ENCODE measurements at places on chromosomes 6 and 20.

DNA sequence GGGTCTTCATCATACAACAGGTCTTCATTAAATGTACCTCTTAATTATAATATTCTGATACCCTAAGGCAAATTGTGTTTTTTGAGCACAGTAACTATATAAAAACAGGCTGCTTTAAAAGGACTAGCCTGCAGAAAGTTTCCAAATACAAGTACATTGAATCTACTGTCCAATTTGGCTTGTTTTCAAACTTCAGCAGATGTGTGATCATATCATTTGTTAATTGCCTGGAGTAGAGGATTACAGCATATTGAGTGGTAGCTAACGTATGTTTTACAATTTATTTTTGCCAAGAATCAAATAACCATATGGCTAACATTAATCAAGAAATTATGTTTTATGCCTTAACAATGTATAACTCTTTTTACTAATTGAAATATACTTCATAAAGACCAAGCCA lies 12.6 kb downstream of the TINAG start:
- DNase-seq: no peak

DNA sequence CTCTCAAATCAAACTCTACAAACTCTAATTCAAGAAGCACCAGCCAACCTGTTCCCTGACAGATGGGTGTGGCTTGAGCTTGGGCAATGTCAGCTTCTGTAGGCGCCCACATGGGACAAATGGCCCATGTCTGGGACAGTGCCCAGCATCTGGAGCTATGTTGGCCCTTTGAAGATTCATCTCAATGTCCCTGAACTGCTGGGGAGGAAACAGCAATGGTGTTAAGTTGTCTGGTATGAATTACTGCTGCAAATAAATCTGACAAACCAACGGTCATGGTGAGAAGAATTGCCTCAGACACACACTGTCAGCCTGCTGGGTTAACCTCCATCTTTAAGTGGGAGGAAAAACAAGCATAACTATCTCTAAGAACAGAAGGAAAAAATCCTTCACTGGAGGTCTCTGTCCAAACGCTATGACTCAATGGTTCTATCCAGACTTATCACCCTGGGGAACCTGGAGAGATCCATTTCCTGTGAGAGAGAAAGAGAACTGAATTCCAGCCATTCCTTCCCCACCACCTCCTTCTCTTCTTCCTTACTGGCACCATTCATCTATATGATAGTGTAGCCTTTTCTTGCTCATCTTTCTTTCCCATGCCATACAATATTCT lies 274.9 kb downstream of the CDH26 start:
- no peak for DNase-seq

DNA sequence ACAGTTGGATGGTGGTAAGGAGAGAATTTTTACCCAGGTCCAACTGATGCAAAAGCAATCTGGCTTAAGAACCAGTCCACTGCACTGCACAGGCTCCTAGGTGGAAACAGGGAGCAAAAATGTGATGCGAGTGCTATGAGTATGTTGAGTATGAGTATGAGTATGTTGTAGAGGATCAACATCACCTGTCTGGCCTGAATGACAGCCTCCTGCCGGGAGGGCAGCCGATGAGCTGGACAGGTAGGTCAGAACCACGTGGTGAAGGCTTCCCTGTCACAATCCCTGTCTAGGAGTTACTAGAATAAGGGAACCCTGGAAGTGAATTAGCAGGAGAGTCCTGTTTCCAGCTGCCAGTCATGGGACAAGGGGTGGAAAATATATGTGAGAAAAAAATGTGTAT lies 44.3 kb upstream of the SNX9 start:
- DNase-seq: no peak

DNA sequence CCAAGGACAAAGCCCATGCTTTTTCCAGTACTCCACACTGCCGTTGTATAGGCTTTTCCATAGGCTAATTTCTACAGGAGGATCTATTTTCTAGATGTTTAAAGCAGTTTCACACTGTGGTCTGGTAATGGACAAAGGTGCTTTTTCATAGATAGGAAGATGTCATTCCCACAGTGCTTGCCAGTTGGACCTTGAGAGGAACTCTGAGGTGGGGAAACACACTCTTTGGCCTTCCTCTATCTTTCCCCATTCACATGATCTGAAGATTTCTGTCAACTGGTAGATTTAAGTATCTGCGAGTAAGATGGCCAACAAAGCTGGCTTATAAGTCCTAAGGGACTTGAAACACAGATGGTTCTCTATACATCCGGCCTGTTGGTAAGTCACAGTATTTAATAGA lies 477.3 kb downstream of the UTRN start:
- DNase-seq: no peak

DNA sequence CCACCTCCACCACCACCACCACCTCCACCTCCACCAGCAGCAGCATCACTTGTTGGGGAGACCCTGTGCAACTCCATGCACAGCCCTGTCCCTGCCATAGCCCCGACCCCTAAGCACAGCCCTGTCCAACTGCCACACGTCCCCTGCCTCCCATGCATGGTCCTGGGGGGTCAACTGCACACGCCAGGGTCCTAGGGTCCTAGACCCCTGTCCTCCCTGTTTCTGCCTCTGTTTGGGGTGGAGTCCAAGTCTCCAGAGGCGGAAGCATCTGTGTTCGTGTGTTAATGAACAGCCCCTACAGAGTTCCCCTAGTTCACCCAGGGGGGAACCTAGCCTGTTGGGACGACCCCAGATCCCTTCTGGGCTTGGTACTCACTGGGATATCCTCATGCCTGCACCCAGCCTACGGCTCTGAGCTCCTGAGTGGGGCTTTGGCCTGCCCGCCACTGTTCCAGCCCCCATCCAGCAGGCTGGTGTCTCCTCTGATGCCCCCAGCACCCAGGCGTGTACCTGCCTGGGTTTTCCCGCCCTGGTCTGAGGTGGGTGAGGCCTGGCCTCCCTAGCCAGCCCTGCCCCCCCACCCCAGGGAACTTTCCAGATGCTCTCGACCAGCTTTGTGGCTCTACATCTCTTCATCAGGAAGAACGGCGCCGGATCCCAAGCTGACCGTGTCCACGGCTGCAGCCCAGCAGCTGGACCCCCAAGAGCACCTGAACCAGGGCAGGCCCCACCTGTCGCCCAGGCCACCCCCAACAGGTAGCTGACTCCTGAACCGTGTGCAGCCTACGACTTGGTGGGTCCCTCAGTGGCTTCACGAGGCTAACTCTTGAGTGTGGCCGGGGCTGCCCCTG lies 2.5 kb upstream of the TNFRSF6B start:
- no peak for DNase-seq

- no peak for DNase-seq
These were observed 124.0 kb downstream of the MMUT start for GRCh38 chr6:49339096-49339495.

DNA sequence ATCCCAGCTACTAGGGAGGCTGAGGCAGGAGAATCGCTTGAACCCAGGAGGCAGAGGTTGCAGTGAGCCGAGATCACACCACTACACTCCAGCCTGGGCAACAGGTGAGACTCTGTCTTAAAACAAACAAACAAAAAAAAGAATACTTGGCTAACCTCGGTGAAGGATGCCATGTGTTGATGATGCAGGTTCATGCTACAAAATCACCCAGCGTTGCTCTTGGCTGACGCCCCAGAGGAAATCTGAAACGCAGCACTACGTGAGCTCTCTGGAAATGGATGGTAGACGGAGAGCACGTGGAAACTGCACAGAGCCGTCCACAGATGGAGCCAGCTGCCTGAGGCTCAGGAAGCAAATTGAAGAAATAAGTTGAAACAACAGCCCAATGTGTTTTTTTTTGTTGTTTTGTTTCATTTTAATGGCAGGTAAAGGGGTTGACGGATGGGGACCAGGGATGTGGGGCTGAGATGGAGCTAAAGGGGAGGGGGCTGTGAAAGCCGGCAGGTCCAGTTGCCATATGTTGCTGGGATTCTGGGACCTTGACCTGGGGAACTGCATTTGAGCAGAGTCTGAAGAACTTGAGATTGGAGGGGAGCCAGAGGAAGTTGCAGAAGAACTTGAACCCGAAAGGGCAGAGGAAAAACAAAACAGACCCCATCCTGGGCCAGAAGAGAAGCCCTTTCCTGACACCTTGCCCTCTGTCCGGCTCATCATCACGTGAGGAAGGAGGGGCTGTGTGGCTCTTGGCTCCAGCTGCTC lies 12.8 kb upstream of the MANBAL start:
- DNase-seq: peak; percentile 8

DNA sequence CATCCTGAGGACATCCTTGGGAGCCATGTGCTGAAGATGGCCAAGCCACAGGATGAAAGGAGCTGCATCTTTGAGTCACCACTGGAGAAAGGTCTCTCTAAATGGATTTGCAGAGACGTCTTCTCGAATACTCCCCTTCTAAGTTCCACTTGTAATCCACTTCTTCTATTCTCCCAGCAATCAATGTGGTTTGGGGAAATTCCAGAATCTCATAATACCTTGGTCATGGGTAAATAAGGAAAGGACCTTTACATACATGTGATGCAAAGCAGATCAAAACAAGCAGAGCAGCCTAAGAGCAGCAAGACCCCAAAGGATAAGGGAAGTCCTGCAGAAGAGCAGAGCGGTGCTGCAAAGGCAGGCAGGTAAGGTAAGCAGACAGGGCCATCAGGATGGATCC lies 35.3 kb downstream of the TRIM38 start:
- DNase-seq: no peak
